Activated T-helper 1 cell treated with anti-CD3 and anti-CD28 coated beads, Interleukin-12 subunit alpha, Interleukin-12 subunit beta, Interleukin-2, Interleukin-4 antibody, amounts not matched to agents 30 ng/mL and 10 ng/mL and 1 ng/mL, durations not matched to agents 14 hours and 24 hours and 36 hours (primary cell): ENCODE measurements at places on chromosomes 4 and X.

DNA sequence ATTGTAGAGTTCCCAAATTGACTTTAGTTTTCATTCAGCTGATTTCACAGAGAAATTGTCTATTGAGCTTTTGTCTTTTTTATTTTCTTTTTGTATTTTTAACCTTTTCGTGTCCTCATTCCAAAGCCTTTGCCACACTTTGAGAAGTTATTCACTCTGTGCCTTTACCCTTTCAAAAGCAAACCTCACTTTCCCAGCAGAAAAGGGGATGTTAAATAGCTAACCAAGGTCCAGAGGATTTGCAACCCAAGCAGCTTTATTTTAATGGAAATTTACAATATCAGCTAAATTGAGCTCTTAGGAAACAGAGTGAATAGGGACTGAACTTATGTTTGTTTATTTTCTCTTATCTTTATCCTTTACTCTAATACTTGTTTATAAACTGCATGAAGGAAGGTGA, 428.8 kb downstream of the PCDH7 start:
- no peak for DNase-seq

DNA sequence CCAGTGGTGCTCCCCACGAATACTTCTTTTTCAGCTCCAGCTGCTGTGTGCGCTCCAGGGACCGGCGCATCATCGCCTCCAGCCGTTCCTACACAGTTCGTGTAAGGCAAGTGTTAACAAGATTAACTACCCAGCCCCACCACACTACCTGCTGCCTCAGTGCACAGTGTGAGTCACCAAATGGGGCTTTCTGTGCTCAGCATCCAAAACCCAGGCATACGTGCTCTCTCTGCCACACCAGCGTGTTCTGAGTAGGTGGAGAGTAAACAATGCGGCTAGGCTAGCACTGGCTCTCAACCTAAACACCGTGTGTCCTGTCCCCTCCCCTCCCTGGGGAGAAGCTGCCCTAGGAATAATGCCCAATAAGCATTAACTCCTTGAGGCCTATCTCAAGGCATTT, 60.0 kb downstream of the MAP7D2 start:
- no peak for DNase-seq

- DNase-seq = no peak
These were observed 68.6 kb downstream of the CHST7 start for GRCh38 chrX:46642145-46642544.

DNA sequence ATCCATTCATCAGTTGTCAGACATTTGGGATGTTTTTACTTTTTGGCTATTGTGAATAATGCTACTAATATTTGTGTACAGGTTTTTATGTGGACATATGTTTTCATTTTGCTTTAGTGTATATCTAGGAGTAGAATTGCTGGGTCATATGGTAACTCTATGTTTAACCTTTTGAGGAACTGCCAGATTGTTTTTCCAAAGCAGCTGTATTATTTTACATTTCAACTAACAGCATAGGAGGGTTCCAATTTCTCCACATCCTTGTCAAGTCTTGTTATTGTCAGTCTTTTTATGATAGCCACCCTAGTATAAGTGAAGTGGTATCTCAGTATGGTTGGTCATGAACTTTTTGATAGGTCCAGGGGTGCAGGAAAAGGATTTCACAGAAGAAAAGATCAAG, 114.5 kb upstream of the FAM9C start:
- no peak for DNase-seq

- DNase-seq = no peak
These were observed 103.1 kb upstream of the FAM47B start for GRCh38 chrX:34839451-34839850.

- DNase-seq = no peak
These were observed 16.2 kb downstream of the PRKX start for GRCh38 chrX:3697220-3697684.

GRCh38 chr4:129218360-129218759, 122.4 kb downstream of the C4orf33 start:
- DNase-seq = no peak

- DNase-seq = no peak
These were observed 27.7 kb upstream of the CEP135 start for GRCh38 chr4:55921093-55921492.

DNA sequence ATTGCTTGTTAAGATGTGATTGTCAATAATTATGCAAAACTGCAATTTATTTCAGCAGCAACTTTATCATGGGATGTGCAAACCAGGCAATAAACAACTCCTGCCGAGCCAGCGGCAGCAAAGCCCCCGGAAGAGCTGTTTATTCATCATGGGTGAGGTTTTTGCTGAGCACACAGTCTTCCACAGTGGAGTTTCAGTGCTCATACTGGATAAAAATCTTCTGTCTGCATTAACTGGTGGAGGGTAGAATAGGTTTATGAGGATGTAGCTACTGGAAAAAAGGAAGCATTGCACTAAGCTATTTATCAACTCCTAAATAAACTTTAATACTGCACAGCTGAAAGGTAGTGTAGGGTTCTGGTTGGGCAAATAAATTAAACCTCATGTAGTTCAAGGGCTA, 557.4 kb upstream of the FTHL17 start:
- no peak for DNase-seq

GRCh38 chrX:81208916-81209315, 7.0 kb downstream of the SH3BGRL start:
- no peak for DNase-seq

DNA sequence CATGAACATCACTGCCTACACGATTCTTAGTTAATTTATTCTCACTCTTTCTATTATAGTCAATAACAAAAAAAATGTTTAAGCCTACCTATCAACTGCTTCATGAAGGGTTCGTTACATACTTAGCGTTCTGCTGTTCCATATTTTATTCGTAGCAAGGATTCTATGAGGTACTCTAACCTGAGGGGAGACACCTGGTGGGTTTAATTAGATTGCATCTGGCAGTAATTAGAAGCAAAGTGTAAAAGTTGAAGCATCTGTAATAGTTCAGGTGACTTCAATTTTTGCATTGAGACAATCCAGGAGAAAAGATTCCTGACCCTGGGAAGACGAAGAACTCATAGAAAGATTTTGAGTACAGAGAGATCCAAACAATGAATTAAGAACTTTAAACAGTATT, 1655.8 kb upstream of the TENM3 start:
- no peak for DNase-seq

GRCh38 chr4:139416073-139416673, 37.7 kb upstream of the RAB33B start:
- peak; percentile 3 for DNase-seq

- peak; percentile 11 for DNase-seq
These were observed 38.9 kb downstream of the STARD8 start for GRCh38 chrX:68686097-68686977.

DNA sequence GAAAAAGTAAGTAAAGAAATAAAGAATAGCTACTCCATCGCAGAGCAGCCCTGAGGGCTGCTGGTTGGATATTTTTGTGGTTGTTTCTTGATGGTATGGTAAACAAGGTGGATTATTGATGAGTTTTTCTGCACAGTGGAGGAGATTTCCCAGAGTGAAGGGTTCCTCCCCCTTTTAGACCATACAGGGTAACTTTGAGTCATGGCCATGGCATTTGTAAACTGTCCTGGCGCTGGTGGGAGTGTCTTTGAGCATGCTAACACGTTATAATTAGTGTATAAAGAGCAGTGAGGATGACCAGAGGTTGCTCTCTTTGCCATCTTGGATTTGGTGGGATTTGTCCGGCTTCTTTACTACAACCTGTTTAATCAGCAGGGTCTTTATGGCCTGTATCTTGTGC, 128.2 kb downstream of the ASMT start:
- no peak for DNase-seq

- DNase-seq = no peak
These were observed 2.8 kb upstream of the CLCN5 start for GRCh38 chrX:49919617-49920016.

- no peak for DNase-seq
These were observed 108.5 kb downstream of the FAM53A start for GRCh38 chr4:1575418-1576303.

GRCh38 chrX:85196319-85196718, 47.3 kb downstream of the SATL1 start:
- no peak for DNase-seq

DNA sequence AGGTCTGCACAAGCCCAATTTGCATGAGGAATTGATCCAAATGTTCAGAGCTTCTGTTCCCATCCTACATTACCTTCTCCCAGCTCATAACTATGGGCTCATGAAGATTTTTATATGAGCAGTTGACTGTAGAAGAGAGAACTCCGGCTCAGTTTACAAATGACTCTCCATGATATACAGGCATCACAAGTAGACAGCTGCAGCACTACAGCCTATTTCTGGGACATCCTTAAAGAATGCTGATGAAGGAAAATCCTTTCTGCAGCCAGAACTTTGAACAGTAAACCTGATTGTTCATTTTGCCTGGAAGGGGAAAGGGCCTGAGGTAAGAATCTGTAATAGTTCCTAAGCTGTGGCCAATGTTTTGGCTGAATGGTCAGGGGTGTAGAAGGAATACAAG, 174.1 kb upstream of the CXCL13 start:
- DNase-seq = no peak

GRCh38 chr4:4720646-4721045, 138.8 kb upstream of the MSX1 start:
- no peak for DNase-seq

- no peak for DNase-seq
These were observed 28.4 kb upstream of the WDR1 start for GRCh38 chr4:10144966-10145365.

GRCh38 chrX:43467608-43468234, 188.4 kb upstream of the MAOA start:
- no peak for DNase-seq

- no peak for DNase-seq
These were observed 16.8 kb upstream of the GPR82 start for GRCh38 chrX:41707218-41707617.

DNA sequence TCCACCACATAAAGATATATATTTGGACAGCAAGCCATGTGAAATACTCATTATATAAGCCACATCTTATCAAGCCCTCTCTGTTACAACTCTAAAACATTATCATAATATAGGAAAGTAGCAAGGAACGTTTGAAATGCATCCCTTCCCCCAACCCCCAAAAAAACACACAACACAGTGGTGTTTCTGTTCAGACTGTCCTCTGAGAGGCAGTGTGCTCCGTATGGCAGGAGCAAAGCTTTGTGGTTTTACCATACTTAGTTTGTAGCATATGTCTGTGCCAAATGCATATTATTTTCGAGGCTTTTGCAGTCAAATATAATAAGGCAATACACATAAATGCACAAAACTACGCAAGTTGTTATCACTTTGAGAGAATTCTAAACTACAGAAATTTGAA, 194.2 kb downstream of the RAPGEF2 start:
- no peak for DNase-seq

DNA sequence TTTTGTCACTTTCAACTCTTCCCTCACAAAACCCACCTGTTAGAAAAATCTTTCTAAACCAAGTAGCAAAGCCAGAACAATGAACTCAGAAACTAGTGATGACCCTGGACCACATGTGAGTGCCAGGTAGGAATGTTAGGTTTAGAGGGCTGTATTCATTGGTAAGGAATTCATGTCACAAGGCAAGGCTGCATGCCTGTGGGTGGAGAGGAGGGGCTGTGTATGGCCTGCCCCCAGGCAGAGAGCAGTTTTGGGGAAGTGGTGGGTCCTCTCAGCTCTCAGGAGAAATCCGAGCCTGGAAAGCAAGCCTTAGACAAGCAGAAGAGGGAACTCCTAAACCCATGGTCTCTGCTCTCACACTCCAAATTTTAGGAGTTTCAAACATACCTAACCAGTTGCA, 2.4 kb downstream of the RNF175 start:
- no peak for DNase-seq

DNA sequence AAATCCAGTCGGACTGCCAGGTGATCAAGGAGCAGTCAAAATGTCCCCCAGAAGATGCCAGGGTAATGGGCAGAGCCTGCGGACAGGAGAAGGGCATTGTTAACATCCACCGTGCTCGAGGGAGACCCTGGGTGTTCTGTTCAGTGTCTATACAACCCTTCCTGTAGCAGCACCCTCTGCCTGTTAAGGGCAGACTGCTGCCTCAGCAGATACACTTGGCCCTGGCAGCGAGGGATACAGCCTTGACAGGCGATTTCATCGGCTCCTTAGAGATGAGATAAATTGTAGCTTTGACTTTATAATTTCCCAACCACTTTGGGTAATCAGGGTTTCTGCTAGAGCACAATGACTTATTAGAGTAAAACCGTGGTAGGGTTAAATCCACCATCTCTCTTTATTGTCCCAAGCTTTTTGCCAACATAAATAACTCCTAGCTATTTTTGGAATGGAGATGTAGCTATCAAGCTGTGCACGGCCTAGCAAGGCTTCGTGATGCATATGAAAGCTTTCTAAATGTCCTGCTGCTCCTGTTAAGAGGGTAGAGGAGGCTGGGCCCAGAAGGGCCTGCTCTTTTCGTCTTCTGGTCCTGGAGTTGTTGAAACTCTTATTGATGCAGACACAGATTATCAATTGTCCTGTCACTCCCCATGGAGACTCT, 195.9 kb downstream of the CPEB2 start:
- no peak for DNase-seq

DNA sequence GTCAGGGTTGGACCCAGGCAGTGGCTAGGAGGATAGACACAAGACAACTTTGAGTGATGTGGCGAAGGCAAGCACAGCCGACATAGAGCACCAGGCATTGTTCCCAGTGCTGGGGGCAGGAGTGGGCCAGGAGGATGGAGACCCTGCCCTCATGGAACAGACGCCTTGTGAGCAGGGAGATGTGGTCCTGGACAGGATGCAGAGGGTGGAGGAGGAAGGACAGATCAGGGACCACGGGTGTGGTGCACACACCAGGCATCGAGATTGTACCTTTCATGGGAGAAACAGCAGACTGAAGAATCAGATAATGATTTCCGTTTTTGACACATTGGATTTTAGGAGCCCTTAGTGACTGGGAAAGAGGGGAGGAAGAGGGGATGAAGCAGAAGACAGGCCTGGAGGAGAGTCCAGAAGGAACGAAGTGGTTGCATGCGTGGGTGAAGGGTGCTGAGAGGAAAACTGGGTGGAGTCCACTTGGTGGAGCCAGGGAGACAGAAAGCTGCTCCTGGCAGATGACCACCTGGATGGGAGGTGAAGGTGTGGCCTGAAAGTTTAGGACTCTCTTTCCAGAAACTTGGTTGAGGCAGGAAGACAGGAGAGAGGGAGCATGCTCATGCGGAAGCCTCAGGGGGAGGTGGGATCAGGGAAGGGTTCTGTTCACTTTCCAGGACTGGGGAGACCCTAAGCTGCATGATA, 27.9 kb upstream of the MAP3K15 start:
- DNase-seq = no peak

- DNase-seq = no peak
These were observed 593.0 kb upstream of the TENM3 start for GRCh38 chr4:181650033-181650825.

DNA sequence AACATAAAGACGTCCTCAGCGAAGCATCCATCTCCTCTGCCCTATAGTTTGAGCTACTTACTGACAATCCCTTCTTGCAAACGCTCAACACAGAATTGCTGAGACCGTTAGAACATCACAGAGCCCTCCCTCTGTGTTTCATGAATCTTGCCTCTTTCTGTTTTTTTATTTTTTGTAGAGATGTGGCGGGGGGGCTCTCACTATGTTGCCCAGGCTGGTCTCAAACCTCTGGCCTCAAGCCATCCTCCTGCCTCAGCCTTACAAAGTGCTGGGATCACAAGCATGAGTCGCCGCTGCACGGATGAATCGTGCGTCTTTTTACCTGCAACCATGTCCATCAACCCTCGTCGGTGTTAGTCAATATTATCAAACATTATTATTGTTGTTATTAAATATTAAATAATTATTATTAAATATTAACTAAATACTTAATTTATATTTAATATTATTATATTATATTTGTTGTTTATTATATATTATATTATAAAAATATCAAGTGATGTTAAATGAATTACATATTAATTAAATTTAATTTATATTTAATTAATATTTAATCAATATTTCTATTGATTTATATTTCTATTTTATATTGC, 200.7 kb downstream of the CRLF2 start:
- no peak for DNase-seq

GRCh38 chrX:104565791-104566680, at the start of gene IL1RAPL2:
TSS of gene IL1RAPL2 (plus strand) at chrX:104566199.
- DNase-seq = no peak
